CD4-positive, alpha-beta T cell (primary cell): ENCODE measurements at places on chromosomes 1 and 21. TPM values are rescaled to one million over a fixed set of nuclear protein-coding genes. Genes with fewer than 3 reads are reported as not detected.

- no peak for DNase-seq
Measured at GRCh38 chr1:118360817-118361216, 175.8 kb upstream of the SPAG17 start.

DNA sequence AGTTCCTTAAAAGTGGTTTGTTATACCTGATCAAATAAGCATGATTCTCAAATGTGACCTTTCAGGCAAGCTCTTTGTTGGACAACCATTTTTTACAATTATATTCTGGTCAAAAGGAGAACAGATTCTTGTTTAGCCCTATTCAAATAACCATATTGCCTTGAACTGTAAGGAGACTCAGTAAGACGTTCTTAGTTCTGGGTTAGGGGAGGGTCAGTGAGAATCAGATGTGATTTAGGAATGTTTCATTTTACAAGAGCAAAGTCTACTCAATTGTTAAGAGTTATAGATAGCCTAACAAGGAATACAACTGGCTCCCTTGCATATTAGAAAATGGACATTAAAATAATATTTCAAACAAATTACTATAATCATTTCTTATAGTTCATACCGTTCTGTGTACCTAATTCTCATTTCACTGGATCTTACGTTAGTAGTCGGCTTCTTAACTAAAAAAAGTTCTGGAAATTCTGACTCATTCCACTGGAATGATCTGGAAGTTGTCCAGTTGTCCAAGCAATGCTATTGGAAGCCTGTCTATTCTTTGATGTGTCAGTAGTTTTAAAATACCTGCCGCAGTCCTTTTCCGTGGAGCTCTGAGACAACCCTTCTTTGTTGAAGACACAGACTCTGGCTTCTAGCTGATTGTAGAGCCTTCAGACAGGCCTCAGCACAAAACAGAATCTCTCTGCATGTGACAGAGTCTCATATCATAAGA lies 88.8 kb downstream of the MAST2 start:
- no peak for DNase-seq

DNA sequence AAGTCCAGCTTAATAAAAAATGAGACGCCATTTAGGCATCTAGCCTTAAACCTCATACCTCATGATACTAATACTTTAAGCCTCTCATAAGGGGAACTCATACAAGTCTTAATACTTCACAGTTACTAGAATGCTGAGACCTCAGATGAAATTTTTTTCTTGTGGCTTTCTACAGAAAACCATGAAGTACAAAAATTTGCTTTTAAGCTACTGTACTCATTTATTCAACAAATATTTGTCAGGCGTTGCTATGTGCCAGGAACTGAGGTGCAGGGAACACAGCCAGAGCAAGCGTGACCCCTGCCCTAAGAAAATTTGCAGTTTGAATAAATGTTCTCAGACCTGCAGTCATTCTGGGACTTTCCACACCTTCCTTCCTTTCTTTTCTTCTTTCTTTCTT lies 150.6 kb downstream of the MRPL39 start:
- no peak for DNase-seq

The RGS18 gene
- total RNA-seq, result 0.95 TPM

GRCh38 chr1:198734323-198735008 lies 95.6 kb downstream of the PTPRC start:
- no peak for DNase-seq

DNA sequence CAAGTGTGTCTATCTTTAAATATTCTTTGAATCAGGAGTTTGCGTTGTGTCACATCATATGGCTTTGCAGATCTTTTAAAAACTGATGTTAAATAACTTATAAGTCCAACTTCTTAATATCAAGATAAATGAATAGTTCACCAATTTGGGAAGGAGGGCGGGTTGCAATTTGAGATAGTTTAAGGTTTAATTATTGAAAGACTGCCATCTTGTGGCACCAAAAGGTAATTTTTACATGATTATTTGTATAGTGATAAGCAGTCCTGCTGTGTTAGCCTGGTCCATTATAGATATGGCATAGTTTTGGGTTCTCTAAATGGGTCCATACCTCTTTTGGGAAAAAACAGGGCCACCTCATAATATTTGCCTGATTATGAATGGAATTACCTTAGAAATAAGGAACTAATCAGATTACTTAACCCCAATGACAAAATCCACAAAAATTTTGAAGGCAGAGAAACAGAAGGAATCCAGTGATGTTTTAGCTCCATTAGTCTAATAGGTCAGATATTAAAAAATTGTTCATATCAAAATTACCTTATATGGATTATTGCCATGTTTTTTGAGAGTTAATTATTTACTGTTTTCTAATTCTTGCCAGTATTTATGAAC lies 64.3 kb downstream of the PRKAA2 start:
- DNase-seq, result peak; percentile 3

- DNase-seq, result peak; percentile 83
Measured at GRCh38 chr1:179706339-179706941, 36.7 kb upstream of the FAM163A start.

GRCh38 chr1:192707978-192708547 lies 72.1 kb downstream of the RGS13 start:
- no peak for DNase-seq

GRCh38 chr1:201370500-201370899 lies 7.0 kb downstream of the TNNT2 start:
- no peak for DNase-seq

- no peak for DNase-seq
Measured at GRCh38 chr1:8740034-8740449, 77.4 kb downstream of the RERE start.

DNA sequence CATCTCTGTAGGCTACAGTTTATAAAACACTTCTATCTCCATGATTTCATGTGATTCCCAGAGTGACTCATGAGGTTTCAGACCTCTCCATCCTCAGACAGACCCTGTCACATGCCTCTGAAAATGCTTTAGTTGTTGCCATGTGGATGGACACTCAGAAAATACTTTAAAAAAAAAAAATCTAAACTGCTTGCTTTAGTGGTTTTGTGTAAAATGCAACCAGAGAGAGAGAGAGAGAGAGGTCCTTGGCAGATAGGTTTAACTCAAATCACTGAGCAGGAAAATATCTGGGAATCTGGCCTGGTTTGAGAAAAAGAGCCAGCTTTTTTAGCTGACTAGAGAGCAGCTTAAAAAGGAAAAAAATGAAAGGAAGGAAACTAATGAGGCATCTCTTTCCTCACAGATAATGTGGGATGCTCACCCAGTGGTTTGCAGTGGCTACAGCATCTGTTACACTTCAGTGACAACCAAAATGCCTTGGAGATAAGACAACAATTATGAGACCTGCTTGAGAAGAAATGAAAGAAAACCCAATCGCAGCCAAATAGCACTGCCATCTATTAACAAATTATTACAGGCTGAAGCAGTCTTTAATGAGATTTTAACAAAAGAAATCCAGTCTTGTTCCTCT lies 54.6 kb upstream of the SYT14 start:
- no peak for DNase-seq

DNA sequence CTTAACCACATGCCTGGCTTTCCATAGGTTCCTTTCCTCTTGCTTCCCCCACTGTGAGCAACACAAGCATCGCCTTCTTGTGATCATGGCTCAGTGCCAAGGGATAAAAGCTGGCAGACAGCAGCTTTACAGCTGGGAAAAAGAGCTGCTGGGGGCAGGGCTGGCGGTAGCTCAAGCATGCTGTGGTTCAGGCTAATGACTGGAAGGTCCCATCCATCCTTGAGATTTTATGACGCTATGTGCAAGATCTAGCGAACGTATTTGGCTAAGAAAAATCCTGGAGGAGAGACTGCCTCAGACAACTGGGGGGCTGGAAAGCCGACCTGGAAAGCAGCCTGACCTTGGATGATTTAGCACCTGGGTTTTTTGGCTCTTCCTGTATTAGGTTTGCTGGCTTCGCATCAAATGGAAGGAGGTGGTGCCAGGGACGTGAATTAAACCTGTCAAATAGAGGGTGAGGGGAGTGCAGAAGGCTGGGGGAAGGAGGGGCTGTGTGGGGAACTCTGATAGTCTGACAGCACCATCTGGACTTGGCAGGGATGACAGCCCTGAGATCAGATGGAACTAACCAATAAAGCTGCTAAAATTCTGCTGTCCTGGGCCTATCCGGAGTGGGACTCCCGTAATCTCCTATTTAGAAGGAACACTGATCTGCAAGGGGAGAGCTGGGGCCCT lies 34.8 kb downstream of the ZMYND12 start:
- no peak for DNase-seq

The WDR64 gene
- 0.67 TPM for total RNA-seq

DNA sequence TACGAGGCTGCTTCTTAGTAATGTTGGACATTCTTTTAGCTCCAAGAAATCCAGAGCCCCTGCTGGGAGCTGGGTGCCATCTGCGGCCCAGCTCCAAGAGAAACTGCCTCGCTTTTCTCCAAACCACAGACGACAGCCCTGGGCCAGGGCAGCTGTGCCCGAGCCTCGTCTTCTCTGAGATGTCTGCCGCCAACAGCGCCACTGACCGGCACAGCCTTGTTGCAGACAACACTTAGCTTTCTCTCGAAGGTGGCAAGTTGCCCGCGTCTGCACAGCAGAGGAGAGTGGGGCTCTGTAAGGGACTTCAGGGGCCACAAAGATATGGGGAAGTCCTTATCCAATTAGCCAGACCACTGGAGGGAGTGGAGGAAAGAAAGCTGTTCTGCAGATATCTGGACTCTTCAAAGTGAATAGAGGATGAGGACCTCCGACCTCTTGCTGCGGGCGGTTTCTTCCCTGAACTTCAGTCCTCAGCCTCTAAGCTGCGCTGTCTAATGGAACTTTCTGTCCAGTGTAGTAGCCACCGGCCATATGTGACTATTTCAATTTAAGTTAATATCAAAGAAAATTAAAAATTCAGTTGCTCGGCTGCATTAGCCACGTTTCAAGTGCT lies 63.9 kb upstream of the DISP3 start:
- no peak for DNase-seq

The BTBD8 gene
- total RNA-seq, result 2.8 TPM

- DNase-seq, result no peak
Measured at GRCh38 chr1:89546082-89546889, 21.7 kb downstream of the LRRC8B start.
